IMR-90 (cell line): ENCODE measurements at places on chromosomes 7 and 10.

DNA sequence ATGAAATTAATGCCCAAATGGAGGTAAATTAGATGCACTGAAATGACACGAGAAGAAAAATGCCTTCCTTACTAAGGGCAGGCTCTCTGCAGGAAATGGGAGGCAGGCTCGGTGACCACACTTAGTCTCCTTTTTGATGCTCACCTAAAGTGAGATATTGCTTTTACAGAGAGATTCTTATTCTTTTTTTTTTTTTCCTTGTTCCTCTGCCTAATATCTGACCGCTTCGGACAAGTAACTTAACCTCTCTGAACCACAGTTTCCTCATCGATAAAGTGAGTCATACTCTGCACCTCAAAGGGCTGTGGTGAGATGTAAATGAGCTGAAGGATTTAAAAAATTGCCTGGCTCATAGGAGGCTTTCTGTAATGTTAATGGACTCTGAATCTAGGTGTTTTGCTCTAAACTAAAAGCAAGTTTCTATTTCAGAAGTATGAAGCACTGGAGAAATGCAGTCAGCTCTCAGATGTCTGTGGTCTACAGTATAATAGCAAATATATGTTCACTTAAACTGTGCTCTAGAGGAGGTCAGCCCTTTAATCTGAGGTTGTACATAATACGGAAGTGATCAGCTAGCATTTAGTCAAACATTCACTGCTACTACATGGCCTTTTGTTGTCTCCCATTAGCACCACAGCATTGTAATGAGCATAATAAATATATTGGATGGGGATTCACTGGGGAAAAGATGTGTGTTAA is 23.2 kb downstream of the NKX2-3 start:
- no peak overlapping the region for H3K27ac ChIP-seq
- H3K4me1 ChIP-seq, result no peaks in the 10 kb centered on the region
- H3K36me3 ChIP-seq, result no peaks in the 10 kb centered on the region
- DNase-seq, result no peak
- H3K27me3 ChIP-seq, result peaks cover 42% of the 10 kb centered on the region
- H3K4me3 ChIP-seq, result no peak overlapping the region

- no peak overlapping the region for H3K4me3 ChIP-seq
- H3K36me3 ChIP-seq, result no peaks in the 10 kb centered on the region
- DNase-seq, result no peak
- no peak overlapping the region for H3K27ac ChIP-seq
Measured at GRCh38 chr10:119466655-119467054, 75.9 kb downstream of the RGS10 start.

- H3K36me3 ChIP-seq, result no peaks in the 10 kb centered on the region
- H3K27ac ChIP-seq, result no peak overlapping the region
- no peaks in the 10 kb centered on the region for H3K4me1 ChIP-seq
- H3K27me3 ChIP-seq, result no peaks in the 10 kb centered on the region
Measured at GRCh38 chr7:37344886-37345579, 103.6 kb downstream of the ELMO1 start.

DNA sequence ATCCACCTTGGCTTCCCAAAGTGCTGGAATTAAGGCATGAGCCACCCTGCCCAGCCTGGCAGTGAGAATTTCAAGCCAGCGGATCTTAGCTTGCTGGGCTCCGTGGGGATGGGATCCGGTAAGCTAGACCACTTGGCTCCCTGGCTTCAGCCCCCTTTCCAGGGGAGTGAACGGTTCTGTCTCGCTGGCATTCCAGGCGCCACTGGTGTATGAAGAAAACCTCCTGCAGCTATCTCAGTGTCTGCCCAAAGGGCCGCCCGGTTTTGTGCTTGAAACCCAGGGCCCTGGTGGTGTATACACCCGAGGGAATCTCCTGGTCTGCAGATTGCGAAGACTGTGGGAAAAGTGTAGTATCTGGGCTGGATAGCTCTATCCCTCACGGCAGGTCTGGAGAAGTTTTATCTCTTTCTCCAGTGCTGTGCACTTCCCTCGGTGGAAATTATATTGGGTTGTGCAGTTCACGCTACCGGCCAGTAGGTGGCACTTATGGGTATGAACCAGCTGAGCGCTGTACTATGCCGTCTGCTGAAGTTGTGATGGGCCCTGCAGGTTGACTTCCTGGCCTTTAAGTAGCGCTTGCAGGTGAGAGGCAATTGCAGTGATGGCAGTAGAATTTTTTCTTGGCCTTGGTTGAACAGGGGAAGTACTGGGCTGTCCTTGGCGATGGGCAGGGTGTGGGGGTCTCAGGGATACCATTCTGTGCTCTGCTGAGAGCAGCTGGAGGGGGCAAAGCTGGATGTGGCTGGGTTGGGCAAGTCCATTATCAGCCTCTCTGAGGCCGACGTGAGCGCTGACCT is 138.0 kb upstream of the MTPN start:
- H3K4me1 ChIP-seq, result no peaks in the 10 kb centered on the region
- peak; percentile 52 for DNase-seq
- H3K4me3 ChIP-seq, result no peak overlapping the region

DNA sequence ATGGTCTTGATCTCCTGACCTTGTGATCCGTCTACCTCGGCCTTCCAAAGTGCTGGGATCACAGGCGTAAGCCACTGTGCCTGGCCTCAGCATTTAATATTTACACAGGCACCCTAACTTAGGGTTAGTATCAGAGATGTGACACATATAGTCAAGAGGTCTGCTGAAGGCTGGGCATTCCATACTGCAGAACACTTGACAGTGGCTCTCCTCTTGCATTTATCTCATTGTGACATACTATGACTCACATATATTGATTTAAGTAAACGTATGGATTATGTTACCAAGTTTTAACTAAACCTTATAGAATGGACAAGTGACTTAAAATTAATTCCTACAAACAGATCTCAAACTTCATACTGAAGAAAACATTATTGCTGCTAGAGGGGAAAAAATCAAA is 36.6 kb downstream of the BRAF start:
- H3K4me3 ChIP-seq, result no peak overlapping the region
- H3K4me1 ChIP-seq, result peaks cover 7% of the 10 kb centered on the region
- H3K27me3 ChIP-seq, result no peaks in the 10 kb centered on the region
- peak; percentile 39 for DNase-seq
- no peaks in the 10 kb centered on the region for H3K36me3 ChIP-seq
- H3K27ac ChIP-seq, result no peak overlapping the region

- no peak for DNase-seq
- no peak overlapping the region for H3K4me3 ChIP-seq
- no peak overlapping the region for H3K27ac ChIP-seq
- no peaks in the 10 kb centered on the region for H3K27me3 ChIP-seq
- H3K4me1 ChIP-seq, result no peaks in the 10 kb centered on the region; the same call in 1 of the 2 replicates
- H3K36me3 ChIP-seq, result no peaks in the 10 kb centered on the region
Measured at GRCh38 chr7:135790371-135790977, 41.9 kb upstream of the FAM180A start.
